ENCODE measurements at places on chromosomes 12 and 14.

DNA sequence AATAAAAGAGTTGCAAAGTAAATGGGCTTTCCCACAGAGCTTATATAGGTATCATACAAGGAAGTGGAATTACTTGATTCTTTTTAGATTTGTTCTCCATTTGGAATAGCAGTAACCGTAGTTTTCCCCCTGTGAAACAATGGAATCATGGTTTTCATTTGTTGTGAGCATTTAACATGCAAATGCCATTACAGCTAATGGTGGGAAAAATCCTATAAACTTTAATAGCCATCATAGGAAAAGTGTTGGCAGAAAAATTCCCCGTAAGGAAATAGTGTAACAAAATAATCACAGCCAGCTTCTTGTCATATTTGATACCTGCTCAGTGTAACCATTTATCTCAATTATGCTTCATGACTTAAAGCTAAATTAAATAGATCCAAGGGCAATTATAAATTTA lies 95.3 kb downstream of the TPH2 start:
- DNase-seq, result no peak

DNA sequence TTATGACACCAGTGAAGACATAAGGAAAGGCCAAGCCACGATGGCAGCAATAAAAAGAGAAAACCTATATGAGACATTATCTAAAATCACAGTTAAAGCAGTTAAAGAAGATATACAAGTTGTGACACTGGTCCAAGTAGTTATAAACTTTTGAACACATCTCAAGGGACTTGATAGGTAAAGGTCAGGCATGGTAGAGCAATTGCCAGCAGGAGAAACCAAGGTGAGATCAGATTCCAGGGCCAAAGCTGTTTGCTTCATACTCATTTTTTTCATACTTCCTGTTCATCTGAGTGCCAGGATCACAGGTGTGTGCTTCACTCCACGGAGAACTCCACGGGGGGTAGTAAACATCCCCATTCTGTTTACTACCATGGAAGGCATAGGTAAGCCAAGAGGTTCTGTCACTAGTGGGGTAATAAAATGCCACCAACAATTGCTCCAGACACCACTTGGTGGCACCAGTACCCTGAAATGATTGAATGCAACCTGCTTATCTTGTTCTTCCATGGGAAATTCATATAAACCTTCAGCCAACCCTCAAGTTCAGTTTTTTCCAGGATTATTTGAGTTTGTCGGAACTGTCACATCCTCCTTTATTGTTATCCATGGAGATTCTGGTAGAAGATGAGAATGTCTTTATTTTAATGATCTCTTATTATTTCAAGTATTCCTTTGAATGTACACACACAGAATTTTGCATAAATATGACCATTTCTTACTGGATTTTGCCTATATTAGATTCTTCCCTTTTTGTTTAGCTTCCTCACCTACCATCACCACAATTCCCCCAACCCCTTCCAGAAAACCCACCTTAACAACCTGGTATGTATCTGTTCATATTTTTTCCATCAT lies 59.2 kb upstream of the TSPAN8 start:
- peak; percentile 9 for DNase-seq

DNA sequence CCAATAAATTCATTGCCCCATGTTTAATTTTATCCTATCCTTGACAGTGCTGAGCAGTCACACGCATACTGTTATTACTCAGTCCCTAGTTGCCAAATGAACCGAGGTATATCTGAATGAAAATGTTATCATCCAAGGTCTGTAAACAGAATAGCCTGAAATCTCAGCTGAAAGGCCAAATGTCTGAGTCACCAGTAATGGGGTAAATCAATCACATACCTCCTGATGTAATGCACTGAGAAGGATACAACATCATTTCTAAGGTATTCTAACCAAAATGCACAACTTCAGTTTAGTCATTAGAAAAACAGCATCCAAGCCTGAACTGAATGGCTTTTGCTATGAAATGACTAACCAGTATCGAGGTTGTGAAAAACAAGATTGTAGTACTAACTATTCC lies 228.6 kb downstream of the DPF3 start:
- DNase-seq, result peak; percentile 77

GRCh38 chr12:75819512-75819911 lies 212.1 kb downstream of the PHLDA1 start:
- DNase-seq, result no peak

DNA sequence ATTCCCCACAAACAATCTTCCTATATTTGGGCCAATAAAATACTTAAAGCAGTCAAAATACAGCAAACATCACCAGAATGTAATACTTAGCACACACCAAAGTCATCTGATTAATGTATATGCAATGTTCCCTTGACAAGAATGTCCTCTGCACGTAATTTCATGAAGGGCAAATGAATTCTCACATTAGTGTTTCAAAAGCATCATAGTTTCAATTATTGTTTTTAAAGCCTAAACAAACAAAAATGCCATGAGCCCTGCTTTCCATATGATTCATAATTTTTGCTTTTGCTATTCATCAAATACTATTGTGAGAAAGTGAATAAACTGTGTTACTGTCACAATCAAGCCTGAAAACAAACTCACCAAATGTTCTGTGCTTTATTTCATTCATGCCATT lies 156.0 kb downstream of the EPS8 start:
- no peak for DNase-seq

GRCh38 chr12:27333403-27334009 lies 870 bp downstream of the BMAL2 start:
- peak; percentile 30 for DNase-seq

- no peak for DNase-seq
Measured at GRCh38 chr14:79791055-79791732, 420.1 kb downstream of the DIO2 start.

DNA sequence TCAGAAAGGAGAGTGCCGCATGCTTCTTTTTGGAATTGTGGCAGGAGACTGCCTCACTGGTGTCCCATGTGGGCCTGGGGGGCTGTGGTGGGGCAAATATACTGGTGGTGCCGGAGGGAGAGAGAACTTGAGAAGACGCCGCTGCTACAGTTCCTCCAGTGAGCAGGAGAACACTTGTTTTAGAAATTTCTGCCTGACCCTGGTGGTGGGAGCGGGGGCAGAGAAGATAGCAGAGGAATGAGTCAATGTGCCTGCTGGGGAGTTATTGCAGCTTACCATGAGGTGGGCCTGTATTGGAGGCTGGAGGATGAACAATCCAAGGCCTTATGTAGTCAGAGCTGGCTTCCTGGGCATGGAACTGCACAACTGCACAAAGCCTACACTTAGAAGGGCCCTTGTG lies 211.8 kb downstream of the SNAPC1 start:
- DNase-seq, result peak; percentile 24

GRCh38 chr14:99792210-99792535 lies 1.0 kb upstream of the EML1 start:
- DNase-seq, result no peak

DNA sequence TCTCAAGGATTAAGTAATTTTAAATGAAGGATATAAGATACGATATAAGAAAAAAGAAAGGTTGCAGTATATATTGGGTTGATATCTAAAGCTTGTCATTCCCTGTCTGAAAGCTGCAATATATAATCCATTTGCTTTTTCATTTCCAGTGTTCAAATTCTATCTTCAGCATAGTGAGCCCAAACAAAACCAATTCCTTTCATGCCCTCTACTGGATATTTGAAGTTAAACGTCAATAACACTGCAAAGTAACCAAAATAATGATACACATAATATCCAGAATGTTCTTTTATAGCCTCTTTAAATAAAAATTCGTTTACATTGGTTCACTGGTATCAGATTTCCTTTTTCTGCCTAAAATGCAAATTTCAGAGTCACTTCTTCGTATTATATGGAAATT lies 64.5 kb upstream of the DAAM1 start:
- DNase-seq, result peak; percentile 34

DNA sequence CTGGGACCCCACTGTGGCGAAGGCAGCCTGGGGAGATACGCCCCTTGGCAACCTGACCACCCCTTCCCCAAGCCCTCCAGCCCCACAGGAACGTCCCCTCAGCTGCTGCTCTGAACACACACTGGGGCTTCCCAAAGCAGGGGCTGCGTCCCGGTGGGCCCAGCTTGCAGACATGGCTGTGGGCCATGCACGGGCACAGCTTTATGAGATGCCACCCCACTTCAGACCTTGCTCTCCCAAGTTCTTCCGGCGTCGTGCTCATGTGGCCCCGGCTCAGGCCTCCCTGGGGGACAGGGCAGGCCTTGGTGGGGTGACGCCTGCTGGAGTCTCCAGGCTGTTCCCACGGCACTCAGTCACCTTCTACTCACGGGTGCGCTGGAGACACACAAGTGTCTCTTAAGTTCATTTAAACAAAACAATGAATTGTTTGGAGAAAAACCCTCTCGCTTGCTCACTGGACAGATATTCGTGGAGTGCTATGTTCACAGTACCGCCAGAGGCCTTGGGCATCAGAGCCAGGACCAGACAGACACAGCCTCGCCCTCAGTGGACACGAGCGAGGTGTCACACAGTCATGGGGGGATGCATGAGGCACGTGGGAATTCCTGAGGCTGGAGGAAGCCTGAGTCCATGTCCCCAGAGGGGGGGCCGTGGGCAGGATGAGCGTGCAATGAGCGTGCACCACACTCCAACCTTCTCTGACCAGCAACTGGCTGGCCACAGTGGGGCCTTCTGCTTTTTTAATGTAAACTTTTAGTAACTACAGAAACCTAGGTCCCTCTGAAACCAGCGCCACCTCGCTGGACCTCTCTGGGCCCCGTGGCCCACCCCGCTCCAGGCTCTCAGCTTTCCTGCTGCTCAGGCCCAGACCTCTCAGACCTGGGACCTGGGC lies 4.3 kb downstream of the GALNT9 start:
- no peak for DNase-seq

- DNase-seq, result peak; percentile 72
Measured at GRCh38 chr14:67186789-67187584, 2.3 kb upstream of the GARIN2 start.

DNA sequence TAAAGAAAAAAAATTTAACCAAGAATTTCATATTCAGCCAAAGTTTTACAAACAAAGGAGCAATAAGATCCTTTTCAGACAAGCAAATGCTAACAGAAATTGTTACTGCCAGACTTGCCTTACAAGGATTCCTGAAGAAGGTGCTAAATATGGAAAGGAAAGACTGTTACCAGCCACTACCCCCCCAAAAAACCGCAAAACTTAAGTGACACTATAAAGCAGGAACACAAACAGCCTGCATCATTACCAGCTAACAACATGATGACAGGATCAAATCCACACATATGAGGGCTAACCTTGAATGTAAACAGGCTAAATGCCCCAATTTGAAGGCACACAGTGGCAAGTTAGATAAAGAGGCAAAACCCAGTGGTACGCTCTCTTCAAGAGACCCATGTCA lies 55.7 kb downstream of the APOBEC1 start:
- DNase-seq, result no peak

DNA sequence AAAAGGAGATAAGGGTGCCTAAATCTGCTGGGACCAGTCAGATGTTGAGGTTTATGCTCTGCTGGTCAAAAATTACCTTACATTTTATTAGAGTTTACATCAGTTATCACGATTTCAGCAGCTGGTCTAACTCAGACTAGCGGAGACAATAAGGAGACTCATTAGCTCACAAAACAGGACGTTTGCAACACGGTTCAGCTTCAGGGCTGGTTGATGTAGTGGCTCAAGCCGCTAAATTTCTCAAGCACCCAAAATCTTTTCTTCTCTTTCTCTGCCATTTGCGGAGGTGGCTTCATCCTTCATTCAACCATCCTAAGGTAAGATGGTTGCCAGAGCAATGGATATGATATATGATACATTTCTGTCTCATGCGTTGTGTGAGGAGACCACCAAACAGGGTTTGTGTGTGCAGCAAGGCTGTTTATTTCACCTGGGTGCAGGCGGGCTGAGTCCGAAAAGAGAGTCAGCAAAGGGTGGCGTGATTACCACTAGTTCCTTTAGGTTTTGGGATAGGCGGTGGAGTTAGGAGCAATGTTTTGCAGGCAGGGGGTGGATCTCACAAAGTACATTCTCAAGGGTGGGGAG lies 30.3 kb upstream of the CLIP1 start:
- DNase-seq, result no peak

GRCh38 chr12:58296863-58297262 lies 355.5 kb downstream of the ATP23 start:
- no peak for DNase-seq

- DNase-seq, result no peak
Measured at GRCh38 chr12:53759261-53759660, 7.5 kb upstream of the CISTR start.

DNA sequence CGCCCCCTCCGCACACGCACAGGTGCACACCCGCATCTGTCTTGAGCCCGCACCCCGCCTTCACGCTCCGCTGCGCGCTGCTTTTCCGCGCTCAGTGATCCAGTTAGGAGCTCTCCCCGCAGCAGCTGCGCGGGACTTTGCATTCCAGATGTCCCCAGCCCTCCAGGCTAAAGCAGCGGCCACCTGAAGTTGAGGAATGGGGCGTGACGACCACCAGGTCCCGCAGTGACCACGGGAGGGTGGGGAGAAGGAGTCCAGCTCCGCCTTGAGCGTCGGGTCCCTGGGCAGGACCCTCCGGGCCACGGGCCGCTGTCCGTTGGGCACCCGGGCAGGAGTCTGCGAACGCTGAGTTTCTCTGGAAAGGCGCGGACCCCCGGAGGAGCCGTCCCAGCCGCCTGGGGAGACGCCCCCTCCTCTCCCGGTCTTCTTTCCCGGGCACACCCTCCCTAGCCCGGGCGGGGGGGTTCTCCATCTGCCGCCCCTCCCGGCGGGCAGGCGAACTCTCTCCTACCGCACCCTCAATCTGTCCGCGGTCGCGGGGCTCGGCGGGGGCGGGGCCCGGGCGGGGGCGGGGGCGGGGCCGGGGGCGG lies 334 bp upstream of the TMEM132C start:
- no peak for DNase-seq

DNA sequence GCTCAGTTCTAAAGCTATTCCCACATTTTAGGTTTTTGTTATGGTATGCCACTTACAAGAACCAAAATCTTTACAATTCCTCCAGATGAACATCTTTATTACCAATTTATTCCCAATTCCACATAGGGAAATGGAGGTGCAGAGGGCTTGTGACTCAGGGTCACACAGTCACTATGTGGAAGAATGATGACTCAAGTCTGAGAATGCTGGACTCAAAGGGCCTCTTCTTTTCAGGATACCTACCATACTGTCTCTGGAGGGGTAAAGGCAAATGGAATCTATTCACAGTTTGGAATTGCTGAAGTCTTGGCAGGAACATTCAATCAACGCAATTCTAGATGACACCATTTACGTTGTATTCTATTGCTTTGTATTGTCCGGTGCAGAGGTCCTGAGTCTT lies 48.2 kb upstream of the MANSC4 start:
- DNase-seq, result peak; percentile 24

DNA sequence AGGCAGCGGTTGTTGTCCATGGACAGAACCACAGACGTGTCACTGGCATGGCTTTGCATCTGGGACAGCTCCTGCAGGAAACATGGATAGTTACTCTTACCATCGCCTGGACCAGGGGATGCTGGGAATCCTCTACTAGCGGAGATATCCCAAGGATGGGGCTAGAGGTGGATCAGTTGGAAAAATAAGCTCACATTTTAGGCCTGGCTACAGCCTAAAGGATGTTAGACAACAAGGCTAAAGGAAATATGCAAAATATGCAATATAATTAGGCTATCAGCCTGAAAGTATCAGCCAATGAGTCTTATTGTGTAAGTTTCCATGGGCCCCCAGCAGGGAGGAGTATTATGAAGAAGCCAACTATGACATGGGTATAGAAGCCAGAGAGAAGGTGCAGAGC lies 5.0 kb downstream of the KRT76 start:
- DNase-seq, result no peak

Data from AG08396 (cell line).